HT1080 (cell line): ENCODE measurements at places on chromosomes 1 and 21. TPM values are rescaled to one million over a fixed set of nuclear protein-coding genes. Genes with fewer than 3 reads are reported as not detected.

The TNN gene
- 0.06 TPM in 1 of 2 replicates, not detected in the other for total RNA-seq

DNA sequence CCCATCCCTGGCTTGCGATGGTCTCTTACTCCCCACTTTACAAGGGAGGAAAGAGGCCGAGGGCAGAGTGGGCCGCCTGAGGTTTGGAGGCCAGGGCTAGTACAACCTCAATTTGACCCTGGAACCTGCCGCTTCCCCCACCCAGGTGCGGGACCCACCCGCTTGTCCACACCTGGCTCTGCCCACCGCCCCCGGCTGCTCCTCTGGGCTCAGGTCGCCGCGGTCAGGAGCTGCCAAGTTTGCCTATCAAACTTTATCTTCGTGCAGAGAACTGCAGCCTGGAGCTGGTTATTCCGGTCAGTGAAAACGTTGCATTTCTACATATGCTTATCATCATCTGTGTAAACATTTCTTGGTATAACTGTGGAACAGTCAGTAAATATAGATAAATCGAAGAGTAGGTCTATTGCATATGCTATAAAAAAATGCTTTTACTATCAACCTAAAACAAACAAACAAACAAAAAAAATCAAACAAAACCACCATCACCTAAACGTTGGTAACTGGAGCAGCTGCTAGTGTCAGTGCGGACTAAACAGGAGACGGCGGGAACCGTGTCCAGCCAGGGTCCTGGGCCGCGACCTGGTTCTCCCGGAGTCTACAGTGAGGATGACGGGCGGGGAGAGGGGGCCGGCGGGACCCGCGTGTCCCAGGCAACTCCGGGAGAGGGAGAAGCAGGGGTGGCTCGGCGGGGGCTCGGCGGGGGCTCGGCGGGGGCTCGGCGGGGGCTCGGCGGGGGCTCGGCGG is 906 bp upstream of the ADARB1 start:
- no peak for DNase-seq

DNA sequence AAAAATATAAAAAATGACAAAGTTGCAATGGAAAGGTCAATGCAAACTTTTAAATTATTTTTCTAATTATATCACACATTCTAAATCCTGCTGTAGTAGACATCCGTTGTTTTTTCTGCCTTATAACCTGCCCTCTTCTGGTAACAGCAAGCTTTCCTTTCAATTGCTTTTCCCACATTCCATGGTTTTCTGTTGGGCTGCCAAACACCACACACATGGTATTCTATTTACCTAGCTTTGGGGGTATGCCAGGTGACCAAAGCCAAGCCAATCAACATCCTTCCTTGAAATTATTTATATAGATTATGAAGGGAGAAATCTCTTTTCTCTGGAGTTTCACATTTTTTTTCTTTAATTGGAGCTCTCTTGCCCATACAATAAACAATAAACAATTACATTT is 3.4 kb upstream of the LAMC1 start:
- DNase-seq, result peak; percentile 54

GRCh38 chr1:18734461-18735223 is 104.0 kb downstream of the PAX7 start:
- no peak for DNase-seq

GRCh38 chr21:41182547-41182946 is 14.6 kb downstream of the BACE2 start:
- DNase-seq, result no peak

DNA sequence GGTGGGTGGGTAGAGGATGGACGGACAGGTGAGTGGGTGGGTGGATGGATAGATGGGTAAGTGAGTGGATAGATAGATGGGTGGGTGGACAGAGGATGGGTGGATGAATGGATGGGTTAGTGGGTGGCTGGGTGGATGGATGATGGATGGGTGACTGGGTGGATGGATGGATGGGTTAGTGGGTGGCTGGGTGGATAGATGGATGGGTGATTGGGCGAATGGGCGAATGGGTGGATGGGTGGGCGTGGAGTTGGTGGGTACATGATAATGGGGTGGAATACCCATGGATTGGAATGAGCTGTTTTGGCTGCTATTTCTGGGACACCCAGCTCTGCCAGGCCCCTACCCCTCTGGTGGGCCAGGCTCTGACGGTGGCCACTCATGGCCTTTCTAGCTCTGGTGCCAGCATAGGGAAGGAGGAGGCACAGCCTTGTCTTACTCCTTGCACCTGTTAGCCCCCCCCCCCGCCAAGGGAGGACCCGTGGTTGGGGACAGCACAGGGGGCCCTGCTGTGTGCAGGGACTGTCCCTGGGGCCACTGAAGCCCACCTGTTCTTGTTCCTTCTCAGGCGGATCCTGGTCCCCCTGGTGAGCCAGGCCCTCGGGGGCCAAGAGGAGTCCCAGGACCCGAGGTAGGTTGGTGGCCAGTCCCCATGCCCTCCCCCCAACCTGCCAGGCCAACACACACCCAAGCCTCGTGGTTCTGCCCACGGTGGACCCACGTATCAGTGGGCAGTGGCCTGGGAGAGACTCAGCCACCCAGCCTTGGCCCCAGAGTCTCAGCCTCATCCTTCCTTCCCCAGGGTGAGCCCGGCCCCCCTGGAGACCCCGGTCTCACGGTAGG is 26.4 kb downstream of the COL6A2 start:
- DNase-seq, result no peak
